ENCODE measurements at places on chromosomes 4 and X.

- DNase-seq: no peak
Observed at GRCh38 chr4:169305651-169306050, 34.9 kb upstream of the SH3RF1 start.

- DNase-seq: no peak
Observed at GRCh38 chrX:107135049-107135964, 16.7 kb upstream of the RBM41 start.

GRCh38 chr4:117793845-117794480, 240.3 kb upstream of the NDST3 start:
- DNase-seq: no peak

DNA sequence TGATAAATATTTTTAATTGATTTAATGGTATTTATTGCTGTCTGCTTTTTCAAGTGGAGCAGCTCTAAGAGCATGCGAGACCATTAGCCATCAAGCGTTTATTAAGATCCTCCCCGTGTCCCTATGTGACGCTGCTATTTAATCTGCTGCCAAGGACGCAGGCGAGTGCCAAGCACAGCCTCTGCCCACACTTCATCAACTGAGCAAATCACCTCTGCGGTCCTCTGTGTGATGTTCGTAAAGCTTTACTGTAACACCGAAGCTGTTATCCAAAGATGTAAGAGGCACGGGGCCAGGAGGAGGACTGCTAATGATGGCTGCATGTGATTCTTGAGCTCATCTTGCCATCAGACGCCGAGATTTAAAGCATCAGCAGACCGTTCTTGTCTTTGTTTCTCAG, 79.5 kb downstream of the STOX2 start:
- no peak for DNase-seq

GRCh38 chrX:9519546-9520216, 54.8 kb downstream of the TBL1X start:
- DNase-seq: no peak

DNA sequence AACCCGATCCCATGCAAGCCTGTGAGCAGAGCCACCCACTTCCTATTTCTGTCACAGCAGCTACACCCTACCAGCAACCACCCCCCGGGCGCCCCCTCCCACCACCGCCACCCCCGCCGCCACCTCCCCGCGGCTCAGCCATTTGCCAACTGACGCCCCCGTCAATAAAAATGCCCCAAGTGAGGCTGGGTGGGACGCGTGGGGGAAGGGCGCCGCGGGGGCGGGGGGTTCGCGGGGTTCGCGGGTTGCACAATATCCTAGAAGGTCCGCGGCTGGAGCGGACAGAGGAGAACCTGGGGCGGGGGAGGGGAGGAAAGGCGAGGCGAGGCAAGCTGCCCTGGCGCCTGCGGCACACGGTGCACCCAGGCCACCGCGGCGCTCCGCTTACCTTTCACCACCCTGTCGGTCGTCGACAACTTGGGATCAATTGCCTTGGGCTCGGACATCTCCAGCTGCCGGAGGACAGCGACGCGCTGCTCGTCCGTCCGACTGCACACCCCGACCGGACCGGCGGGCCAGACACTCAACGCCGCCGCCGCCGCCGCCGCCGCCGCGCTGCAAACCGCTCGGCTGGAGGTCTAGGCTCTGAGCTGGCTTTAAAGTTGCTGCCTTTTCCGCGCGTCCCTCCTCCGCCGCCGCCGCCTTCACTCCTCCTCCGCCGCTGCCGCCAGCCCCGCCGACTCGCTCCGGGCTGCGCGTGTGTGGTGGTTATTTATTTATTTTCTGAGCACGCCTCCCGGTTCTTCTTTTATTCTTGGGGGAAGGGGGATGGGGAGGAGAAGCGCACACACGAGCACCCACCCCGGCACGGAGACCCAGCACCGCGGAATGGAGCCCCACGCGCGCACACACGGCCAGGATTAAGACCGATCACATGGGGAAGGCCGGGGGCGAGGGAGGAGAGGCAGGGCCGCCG, 717 bp downstream of the PPP3CA start:
- DNase-seq: peak; percentile 69

GRCh38 chrX:81263059-81263458, 61.2 kb downstream of the SH3BGRL start:
- DNase-seq: no peak

DNA sequence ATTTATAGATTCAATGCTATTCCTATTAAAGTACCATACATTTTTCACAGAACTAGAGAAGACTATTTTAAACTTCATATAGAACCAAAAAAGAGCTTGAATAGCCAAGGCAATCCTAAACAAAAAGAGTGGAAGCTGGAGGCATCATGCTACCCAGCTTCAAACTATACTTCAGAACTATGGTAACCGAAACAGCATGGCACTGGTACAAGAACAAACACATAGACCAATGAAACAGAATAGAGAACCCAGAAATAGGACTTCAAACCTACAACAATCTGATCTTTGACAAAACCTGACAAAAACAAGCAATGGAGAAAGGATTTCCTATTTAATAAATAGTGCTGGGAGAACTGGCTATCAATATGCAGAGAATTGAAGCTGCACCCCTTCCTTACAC, 134.2 kb upstream of the PAQR3 start:
- DNase-seq: no peak

- DNase-seq: no peak
Observed at GRCh38 chrX:109774136-109774535, 41.1 kb upstream of the ACSL4 start.

DNA sequence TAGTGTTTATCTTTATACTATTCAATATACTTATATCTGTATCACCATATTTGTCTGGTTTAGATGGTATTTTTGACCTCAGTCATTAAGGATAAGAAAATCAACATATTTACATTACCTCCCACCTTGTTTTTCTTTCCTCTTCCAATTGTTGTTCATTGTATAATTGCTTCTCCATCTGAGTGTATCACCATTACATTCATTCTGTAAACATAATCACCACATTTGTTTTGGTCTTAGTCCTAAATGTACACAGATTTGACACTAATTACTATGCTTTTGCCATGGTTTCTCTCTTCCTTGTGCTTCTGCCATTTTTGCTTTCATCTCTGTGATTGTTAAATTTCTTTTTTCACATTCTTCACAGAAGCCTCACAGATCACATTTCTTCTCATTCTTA, 12.7 kb downstream of the ARMCX6 start:
- no peak for DNase-seq

GRCh38 chrX:129445436-129445835, 77.9 kb downstream of the SMARCA1 start:
- no peak for DNase-seq

DNA sequence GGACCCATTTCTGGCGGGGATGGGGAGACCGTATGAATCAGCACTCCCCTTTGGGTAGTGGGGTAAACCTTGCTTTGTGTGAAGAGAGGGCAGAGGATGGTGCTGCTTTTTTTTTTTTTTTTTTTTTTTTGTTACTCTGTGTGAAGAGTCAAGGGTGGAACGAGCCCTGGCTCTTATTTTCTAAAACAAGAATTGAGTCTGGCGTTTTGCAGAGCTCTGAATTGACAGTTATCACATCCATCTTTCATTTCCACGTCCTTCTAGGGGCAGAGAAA, 1.2 kb downstream of the SLAIN2 start:
- DNase-seq: no peak

DNA sequence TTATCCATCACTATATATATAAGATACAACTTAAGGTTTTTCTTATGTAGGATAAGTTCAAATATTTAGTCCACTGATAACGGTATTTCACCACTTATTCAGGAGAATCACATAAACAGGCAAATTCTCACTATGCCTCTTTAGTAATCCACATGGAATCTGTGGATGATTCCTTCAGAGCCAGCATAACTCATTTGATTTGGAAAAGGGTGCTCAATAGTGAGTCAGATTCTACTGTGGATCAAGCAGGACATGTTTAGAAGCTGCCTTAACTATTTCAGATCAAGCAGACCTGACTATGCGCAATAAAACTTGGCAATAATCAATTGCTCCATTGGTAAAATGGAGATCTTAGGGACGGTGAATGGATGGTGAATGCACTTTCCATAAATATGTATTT, 184.1 kb downstream of the CBR4 start:
- DNase-seq: no peak

GRCh38 chr4:170868170-170868569, 778.4 kb upstream of the AADAT start:
- DNase-seq: no peak

DNA sequence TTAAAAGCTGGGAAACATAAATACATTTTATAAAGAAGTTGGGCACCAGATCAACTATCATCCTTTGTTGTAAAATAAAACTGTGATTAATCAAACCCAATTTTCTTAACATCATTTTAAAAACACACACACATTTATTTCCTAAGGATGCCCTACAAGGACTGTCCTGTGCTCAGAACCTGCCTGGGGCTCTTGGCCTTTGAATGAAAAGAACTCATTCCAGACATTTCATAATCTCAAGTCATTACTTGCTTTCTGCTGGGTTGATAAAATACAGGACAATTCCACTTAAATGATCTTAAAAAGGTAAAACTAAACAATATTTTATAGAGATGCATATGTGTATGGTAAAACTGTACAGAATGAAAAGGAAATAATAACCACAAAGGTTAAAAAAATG, 2.8 kb downstream of the SH3D19 start:
- no peak for DNase-seq

GRCh38 chrX:153525451-153525850, 8.0 kb downstream of the ATP2B3 start:
- DNase-seq: no peak

DNA sequence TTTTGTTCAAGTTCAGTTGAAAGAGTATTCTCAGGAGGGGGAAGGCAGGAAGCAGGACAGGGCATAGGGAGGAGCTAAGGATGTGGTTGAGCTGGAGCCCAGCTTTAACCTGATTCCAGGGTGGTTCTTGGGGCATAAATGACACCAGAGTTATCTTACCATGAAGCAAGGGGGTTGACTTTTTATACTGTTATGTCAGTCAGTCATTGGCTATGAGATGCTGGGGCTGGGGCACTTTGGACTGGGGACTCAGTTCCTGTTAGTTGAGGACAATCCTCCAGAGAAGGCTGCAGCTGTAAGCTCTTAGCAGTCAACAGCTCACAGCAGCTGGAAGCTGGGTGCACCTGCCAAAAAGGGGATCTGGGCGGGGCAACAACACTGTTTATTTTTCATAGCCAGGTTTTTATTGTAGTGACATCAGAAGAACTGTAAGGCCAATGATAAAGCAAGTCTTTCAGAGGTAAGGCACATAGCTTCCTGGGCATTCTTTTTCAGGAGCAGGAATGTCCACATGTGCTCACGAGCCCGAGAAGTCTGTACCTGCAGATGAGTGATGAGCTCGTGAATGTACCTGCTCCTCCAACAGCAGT, 78.5 kb downstream of the MID1IP1 start:
- DNase-seq: no peak

GRCh38 chr4:61959087-61959486, 759.0 kb downstream of the ADGRL3 start:
- no peak for DNase-seq

- no peak for DNase-seq
Observed at GRCh38 chr4:118206627-118207026, 146.2 kb downstream of the PRSS12 start.

- no peak for DNase-seq
Observed at GRCh38 chrX:10288373-10288975, 131.7 kb downstream of the CLCN4 start.

GRCh38 chr4:153170407-153170806, 33.8 kb upstream of the TRIM2 start:
- peak; percentile 20 for DNase-seq

GRCh38 chr4:89836897-89837384, at the start of gene SNCA:
Gene SNCA, minus strand, starts transcription at chr4:89837161. Its CDS starts 1,494 bp downstream, at chr4:89835667.
- DNase-seq: peak; percentile 81

DNA sequence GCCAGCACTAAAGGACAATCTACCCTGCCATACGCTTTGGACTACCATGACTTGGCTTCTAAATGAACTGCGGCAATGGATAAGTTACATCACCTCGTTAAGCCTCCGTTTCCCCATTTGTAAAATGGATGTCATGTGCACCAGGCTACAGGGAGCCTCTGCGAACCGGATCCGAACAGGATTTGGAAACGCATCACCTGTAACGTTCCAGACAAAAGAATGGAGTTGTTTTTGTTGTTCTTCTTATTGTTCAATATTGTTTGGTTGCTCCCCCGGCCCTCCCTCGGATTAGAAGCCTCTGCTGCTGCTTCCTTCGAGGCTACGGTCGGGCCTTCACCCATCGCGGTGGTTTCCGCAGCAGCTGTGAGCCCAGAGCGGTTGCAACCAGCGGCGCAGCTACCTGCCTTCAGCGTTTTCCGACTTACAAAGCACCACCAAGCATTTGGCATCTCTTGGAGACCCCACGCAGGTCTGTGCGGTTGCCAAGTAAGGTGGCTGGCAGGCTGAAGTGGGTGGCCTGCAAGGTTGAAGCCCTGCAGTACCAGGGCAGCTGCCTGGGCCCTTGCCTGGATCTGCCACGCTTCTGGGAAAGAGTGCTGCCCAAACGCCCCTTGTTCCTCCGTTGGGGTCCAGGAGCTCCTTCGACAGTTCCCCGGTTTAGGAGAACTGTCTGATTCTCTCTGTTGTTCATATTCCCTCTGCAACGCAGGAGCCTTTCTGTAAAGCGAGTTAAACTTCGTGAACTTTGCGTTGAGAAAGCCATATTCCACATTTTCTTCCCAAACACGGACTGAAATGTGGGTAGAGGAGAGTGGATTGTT, 7.1 kb downstream of the NKX3-2 start:
- no peak for DNase-seq

DNA sequence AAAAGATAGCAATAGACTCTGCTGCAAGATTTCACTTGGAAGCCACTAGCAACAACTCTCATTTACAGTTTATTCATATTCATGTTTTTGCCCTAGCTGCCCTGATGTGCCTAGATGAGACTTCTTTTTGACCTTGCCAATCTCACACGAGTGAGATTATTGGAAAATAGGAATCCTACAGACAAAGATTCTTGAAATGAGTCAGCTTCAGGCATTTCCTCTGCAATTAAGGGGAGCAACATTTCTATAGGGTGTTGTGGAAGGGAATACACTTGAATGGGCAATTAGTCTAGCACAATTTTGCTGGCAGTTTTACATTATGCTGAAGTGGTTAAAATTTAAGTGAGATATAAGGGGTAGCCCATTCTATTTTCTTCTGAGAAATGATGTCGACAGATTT, 217.0 kb upstream of the FAT4 start:
- DNase-seq: no peak

DNA sequence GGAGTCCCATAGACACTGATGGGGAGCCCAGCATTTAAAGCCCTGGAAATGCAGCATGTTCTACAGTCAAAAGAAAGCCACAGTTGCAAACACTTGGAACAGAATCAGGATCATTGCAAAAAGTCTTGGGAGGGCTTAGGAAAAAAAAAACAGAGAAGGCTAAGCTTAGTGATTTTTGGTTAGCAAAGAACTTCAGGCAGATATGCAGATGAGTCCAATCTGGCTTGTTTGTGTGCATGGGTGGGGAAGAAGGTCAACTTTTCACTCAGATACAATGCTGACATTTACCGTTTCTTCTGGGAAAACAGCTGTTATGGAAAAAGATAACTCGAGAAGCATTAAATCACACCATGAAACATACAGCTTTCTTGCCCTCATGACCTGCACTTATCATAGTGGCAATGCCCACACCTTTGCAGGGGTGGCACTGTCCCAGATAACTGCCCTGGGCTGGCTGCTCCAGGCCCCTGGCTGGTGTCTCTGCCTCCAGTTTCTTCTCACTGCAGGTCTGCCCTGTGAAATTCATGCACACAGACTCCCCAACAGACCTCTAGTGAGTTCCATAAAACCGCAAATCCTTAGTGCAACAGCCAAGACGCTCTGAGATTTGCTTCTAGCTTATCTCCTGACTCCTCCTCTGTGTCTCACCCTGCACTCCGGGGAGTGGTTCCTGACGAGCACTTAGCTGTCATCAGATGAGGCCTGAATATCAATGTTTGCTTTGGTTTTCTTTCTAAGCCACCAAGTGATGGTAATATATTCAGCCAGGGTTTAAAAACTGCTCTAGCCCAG, 99.2 kb downstream of the DRD5 start:
- no peak for DNase-seq

- DNase-seq: no peak
Observed at GRCh38 chr4:13921805-13922204, 294.3 kb upstream of the BOD1L1 start.

Measured in anterior cingulate cortex (tissue), 58 donors.